Suppressor macrophage treated with lipopolysaccharide for 1 hour (primary cell): ENCODE measurements at places on chromosomes 2 and 18.

- DNase-seq: no peak
Observed at GRCh38 chr2:96137321-96138178, 752 bp downstream of the ASTL start.

- DNase-seq: no peak
Observed at GRCh38 chr2:241540401-241540770, 18.2 kb upstream of the BOK start.

- no peak for DNase-seq
Observed at GRCh38 chr18:73151086-73151485, 283.3 kb upstream of the NETO1 start.

- DNase-seq: peak; percentile 53
Observed at GRCh38 chr2:28360058-28360717, 32.5 kb upstream of the FOSL2 start.

DNA sequence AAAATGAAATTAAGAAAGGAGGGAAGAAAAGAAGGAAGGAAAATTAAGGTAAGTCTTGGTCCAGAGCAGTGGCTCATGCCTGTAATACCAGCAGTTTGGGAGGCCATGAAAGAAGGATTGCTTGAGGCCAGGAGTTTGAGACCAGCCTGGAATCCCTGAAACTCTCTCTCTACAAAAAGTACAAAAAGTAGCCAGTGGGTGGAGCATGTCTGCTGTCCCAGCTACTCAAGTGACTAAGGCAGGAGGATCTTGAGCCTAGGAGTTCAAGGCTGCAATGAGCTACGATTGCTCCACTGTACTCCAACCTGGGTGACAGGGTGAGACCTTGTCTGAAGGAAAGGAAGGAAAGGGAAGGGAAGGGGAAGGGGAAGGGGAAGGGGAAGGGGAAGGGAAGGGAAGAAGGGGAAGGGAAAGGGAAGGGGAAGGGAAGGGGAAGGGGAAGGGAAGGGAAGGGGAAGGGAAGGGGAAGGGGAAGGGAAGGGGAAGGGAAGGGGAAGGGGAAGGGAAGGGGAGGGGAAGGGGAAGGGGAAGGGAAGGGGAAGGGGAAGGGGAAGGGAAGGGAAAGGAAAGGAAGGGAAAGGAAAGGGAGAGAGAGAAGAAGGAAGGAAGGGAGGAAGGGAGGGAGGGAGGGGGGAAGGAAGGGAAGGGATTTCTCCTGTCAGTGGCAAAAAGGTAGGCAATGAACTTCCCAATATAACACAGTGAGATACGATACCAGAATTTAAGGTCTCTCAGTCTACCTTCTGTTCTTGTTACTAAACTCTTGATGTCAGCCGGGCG is 412.8 kb downstream of the CMPK2 start:
- DNase-seq: no peak

GRCh38 chr2:116874021-116874420 is 940.5 kb upstream of the DDX18 start:
- no peak for DNase-seq

DNA sequence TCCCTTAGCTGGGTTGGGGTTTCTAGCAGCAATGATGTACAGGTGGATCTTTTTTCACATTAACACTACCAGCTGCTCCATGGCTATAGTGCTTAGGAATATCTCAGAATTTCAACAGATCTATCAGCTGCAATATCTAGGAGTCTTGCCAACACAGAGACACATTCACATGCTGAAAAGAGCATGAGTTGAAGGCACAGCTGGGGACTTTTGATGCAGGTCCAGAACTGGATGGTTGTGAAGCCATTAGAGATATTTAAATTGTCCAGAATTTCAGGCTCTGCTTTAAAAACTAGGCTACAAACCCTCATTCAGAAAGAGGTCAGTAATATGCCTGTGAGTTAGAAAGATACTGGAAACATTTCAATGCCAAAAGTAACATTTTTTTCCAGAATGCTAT is 122.2 kb upstream of the CCDC195 start:
- DNase-seq: no peak

DNA sequence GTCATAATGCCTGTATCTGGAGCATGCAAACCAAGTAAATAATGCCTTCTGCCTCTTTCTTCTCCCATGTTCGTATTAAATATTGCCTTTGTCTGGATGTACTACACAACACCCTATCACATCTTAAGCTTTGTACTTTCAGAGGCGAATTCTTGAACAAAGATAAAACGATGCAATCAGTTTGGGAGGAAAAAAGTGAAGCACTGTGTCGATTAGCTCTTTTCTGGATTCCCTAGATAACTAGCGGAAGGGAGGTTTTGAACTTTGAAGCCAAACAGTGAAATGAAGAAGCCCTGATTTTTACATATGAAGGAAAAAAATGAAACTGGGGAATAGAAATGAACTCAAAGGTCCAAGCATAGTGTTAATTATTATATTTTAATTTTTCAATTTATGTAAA is 44.7 kb downstream of the CAVIN2 start:
- no peak for DNase-seq

DNA sequence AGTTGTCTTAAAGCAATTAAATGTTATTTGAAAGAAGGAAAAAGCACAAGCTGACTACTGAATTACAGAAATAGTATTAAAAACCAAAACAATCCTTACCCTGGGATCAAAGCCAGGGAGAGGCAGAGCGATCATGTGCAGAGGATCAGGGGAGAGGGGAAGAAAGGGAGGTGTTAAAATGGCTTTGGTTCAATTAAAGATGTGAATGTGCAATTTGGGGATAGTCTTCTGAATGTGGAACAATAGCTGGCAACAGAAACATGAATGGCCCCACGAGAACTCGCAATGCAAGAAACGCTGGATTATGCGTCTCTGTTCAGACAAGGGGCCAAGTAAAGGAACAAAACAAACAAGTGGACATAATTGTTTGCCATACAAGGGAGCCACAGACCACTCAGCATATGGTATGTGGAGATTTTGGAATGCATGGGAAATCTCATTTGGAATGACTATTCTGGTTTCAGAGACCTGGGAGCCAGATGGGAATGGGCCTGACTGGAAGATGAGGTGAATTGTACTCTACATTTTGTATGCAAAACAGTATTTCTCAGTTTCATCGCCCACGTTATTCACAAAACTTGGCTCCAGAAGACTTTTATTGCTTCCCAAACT is 155.4 kb downstream of the SLC4A3 start:
- no peak for DNase-seq

DNA sequence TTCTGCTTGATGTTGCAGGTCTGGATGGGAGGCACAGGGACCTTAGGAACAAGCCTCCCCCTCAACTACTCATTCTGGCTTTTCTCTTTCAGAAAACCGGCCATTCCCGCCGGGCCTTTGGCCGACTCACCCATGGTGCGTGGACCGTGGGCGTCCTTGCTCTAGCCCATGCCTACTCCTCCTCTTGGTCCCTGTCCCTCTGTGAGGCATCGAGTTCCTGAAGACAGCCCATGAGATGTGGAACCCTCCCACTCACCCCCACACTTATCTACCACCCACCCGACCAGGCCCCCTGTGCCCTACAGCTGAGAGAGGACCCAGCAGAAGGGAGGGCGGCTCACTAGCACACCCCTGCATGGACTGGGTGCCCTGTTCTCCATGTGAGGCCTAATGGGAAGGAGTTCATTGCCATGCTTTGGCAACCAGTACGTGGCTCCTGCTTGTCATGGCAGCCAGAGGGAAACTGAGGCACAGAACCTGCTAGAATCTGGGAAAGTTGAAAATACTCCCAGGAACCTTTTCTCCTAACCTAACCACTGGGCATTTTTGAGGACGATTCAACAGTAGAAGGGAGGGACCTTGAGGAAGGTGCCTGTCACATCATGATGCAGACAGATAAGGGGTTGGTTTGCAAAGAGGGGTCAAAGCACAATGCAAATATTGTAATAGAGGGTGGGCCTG is 8.5 kb downstream of the SPEG start:
- peak; percentile 81 for DNase-seq

GRCh38 chr2:200438251-200438650 is 71.6 kb downstream of the KCTD18 start:
- no peak for DNase-seq

- no peak for DNase-seq
Observed at GRCh38 chr2:229403296-229403695, 132.2 kb upstream of the PID1 start.

DNA sequence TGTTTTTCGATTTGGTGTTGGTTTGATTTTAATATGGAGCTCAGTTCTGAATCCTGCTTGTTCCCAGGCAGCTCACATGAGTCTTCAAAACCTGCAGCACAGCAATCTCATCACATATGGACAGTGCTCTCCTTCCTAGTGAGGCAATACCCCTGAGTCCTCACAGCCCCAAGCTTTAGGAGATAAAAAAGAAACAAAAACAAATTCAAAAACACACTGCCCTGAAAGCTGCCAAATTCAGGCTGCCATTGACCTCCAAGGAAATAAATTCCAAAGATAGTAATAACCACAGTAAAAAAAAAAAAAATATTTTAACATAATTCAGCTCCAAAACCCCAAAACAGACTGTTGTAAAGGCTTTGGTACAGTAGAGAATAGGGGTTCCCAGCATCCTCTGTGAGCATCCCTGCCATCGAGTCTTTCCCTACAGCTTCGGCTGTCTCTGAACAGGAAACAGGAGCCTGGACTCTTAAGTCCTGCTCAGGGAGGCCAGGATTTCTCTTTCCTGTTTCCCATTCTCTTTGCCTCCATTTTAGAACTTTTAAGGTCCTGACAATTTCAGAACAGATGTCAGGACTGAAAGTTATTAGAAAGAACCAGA is 14.7 kb upstream of the SP3 start:
- DNase-seq: no peak

- no peak for DNase-seq
Observed at GRCh38 chr18:78780719-78781600, 198.7 kb upstream of the SALL3 start.

- no peak for DNase-seq
Observed at GRCh38 chr18:50719471-50720324, 100.1 kb downstream of the MRO start.

DNA sequence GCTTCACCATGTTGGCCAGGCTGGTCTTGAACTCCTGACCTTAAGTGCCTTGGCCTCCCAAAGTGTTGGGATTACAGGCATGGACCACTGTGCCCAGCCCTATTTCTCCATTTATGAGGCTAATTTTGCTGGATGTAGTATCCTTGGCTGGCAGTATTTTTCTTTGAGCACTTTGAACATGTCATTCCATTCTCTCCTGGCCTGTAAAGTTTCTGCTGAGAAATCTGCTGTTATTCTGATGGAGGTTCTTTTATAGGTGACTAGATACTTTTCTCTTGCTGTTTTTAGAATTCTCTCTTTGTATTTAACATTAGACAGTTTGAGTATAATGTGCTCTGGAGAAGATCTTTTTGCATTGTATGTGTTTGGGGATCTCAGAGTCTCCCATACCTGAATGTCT is 9.1 kb downstream of the RFTN2 start:
- DNase-seq: no peak
